ENCODE measurements at places on chromosomes 3 and 15.

GRCh38 chr15:39999538-40000200, 39.3 kb downstream of the SRP14 start:
- no peak for DNase-seq

- no peak for DNase-seq
Observed at GRCh38 chr3:88509582-88509981, 359.8 kb downstream of the C3orf38 start.

- no peak for DNase-seq
Observed at GRCh38 chr3:127717357-127718244, 44.8 kb downstream of the ABTB1 start.

- DNase-seq: no peak
Observed at GRCh38 chr3:74304424-74304823, 310.0 kb downstream of the CNTN3 start.

GRCh38 chr3:179069762-179070390, 1.7 kb downstream of the ZMAT3 start:
- no peak for DNase-seq

GRCh38 chr3:114582929-114583328, 289.1 kb downstream of the TIGIT start:
- no peak for DNase-seq

GRCh38 chr3:39426312-39426711, 19.8 kb downstream of the RPSA start:
- no peak for DNase-seq

GRCh38 chr3:52480768-52481715, 14.1 kb upstream of the STAB1 start:
- no peak for DNase-seq

GRCh38 chr3:141764986-141765385, 1.8 kb downstream of the GRK7 start:
- DNase-seq: no peak

GRCh38 chr3:139797724-139798343, 120.1 kb upstream of the NMNAT3 start:
- peak; percentile 61 for DNase-seq

GRCh38 chr15:25811481-25811906, 51.6 kb downstream of the ATP10A start:
- DNase-seq: no peak

- DNase-seq: no peak
Observed at GRCh38 chr3:104291437-104291851, 1075.3 kb upstream of the ALCAM start.

DNA sequence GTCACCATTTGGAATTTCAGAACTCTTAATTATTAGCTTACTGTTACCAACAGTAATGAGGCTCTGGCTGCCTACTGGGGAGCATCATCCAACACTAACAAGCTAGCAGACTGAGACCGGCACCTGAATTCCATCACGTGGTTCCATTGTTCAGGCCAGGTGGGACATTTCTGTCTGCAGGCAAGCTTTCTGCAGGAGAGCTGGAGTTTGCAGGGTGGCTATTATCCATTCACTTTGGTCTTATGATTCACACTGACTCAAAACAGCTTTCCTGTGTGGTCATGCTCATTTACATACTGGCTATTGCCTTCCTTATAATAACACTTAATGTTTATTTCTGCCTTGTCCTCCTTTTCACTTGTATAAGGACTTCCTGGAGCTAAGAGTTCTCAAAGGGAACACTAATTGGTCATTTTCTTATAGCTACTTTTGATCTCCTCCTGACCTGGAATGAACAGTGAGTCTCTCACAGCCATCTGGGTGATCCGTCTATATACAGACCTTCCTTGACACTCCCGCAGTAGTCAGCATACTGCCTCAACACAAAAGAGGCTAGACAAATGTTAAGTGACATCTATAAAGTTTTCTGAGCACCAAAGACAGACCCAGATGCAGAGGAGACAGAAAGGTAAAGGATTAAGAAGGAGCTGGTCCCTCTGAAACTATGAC, 695.4 kb downstream of the FHIT start:
- no peak for DNase-seq

DNA sequence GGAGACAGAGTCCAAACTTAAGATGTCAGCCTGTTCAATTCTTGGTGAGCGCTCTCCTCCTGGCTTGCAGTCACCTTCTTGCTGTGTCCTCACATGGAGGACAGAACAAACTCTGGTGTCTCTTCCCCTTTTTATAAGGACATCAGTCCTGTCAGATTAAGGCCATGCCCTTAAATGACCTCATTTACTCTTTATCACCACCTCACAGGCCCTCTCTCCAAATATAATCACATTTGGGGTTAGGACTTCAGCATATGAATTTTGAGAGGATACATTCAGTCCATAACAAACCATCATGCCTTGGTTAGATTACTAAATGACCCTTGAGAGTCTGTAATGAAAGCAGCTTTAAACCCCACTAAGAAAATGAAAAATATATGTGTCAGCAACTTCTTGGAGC, 175.2 kb downstream of the TAFA4 start:
- no peak for DNase-seq

DNA sequence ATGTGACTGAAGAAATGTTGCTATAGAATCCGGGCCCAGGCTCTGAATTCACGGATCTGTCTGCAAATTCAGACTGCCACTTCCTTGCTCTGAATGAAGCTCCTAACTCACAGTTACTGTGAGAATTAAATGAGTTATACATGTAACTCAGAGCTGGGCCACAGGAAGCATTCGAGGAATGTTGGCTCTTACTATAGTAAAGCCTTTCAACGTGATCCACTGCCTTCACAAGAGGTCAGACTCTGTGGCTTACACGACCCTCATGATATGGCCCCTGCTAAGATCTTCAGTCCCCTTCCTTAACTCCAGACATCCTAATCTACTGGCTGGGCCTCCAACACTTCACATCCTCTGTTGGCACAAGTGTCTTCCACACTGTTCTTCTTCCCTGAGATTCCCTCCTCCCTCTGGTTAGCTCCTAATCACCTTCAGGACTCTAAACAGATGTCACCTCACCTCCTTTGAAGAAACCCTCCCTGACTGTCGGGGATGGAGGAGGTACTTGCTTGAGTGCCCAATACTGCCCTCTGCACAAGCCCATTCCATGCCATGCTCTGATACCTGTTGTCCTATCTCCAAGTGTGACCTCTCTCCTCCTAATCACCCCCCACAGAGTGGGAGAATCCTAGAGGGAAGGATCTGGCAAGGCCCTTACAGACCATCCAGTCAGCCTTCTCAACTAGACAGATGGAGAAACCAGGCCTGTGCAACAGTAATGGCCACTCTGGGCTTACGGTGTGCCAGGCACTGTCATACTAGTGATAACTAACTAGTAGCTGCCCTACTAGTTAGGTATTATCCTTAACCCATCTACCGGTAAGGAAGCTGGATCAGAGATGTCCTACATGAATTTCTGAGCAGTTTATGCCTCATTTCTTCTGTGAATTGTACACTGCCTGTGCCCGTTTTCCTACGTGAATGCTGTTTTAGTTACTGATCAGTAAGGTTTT, 1.3 kb downstream of the ACTR8 start:
- DNase-seq: no peak

DNA sequence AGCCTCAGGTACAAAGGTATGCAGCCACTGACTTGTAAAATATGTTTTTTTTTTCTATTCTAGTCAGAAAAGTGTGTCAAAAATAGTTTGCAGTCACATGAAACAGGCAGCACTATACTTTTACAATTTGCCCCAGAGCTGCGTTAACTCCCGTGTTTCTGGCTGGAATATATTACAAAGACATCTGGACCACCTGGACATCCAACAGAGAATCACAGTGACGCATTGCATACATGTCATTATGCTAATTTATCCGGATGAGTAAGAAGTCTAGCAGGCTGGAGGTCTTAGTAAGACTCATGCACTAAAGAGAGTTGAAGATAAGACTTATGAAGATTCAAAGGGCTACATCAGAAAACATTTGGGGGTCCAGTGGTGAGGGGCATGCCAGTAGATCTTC, 39.2 kb upstream of the STRIT1 start:
- DNase-seq: no peak

GRCh38 chr15:82184776-82185175, 77.8 kb downstream of the EFL1 start:
- DNase-seq: no peak

- no peak for DNase-seq
Observed at GRCh38 chr3:132753946-132754345, 31.7 kb upstream of the NPHP3 start.

- DNase-seq: no peak
Observed at GRCh38 chr3:134284438-134284837, 33.8 kb upstream of the RYK start.

DNA sequence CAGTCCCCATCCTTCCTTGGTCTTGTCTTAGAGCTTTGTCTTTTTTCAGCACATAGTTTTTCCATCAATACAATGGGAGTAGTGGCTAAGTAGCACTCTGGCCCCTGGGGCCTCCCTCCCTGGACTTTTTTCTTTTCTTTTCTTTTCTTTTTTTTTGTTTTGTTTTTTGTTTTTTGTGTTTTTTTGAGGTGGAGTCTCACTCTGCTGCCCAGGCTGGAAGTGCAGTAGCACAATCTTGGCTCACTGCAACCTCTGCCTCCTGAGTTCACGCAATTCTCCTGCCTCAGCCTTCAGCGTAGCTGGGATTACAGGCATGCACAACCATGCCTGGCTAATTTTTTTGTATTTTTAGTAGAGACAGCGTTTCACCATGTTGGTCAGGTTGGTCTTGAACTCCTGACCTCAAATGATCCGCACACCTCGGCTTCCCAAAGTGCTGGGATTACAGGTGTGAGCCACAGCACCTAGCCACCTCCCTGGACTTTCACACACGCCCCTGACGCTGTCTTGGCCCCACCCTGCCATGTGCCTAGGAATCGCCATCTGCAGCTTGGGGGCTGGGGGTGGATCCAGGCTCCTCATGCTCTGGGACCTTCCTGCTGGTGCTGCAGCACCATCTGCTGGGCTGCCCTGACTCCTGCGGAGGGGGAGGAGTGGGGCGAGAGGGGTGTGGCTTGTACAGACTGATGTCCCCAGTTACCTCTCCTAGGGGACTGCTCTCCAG, 2.8 kb downstream of the C15orf39 start:
- peak; percentile 94 for DNase-seq

DNA sequence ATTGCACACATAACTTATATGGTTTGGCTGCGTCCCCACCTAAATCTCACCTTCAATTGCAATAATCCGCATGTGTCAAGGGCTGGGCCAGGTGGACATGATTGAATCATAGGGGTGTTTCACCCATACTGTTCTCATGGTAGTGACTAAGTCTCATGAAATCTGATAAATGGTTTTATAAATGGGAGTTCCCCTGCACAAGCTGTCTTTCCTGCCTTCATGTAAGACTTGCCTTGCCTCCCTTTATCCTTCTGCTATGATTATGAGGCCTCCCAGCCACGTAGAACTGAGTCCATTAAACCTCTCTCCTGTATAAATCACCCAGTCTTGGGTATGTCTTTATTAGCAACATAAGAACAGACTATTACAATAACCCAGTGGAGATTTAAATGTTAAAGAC, 653.9 kb downstream of the ROBO1 start:
- DNase-seq: no peak

GRCh38 chr15:45631776-45632175, 3.1 kb upstream of the SQOR start:
- no peak for DNase-seq

GRCh38 chr3:53238051-53238850, 17.6 kb downstream of the TKT start:
- DNase-seq: no peak

DNA sequence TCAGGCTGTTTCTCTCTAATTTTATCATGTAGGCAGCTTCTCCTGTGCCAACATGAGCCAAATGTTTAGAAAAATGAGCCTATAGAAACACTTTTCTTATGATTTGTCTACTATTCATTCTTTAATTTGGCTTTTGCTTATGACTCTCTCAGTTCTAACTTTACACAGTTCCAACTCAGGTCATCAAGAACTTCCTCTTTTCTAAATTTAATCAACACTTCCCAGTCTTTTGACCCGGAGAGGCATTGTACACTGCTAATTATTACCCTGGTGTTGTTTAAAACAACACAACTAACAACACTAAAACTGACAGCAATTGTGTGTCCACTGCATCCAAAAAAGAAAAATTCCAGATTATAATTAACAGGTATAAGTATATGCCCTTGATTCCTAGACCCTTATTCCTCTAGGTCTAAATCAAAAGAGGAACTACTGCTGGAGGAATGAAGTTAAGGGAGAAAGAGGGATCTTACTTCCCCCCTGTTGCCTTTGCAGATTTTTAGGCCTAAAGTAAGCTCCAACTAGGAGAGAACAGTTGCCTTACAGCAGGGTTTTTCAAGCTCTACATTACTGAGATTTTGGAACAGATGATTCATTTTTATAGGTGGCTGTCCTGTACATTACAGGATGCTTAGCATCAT, 332.2 kb upstream of the GOLIM4 start:
- DNase-seq: no peak

DNA sequence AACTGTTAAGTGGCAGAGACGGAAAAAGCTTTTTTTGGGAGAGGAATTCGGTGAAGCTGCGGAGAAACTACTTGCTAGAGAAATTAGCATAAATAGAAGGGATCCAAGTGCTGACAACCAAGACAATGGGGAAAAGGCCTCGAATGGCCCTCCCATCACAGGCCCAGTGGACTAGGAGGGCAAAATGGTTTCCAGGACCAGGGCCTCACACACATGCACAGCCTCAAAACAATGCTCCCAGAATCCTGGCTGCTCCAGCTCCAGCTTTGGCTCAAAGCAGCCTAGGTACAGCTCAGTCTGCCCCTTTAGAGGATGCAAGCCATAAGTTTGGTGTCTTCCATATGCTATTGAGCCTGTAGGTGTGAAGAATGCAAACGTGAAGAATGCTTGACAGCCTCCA, 388.2 kb downstream of the OTOL1 start:
- DNase-seq: no peak

DNA sequence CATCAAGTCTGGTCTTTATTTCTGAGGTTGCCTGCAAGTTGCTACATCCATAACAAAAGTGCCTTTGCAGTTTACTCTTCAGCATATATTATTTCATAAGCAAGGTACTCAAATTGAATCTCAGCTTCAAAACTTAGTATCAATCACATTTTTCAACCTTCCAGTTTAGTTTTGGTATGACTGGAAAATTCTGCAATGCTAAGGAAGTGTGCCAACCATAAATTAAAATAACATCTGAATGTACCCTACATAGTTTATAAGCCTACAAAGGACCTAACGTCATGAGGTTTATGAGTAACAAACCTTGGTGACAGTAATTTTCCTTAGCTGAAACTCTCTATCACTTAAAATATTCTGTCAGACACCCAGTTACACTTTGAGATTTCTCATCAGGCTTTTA, 62.8 kb downstream of the THBS1 start:
- DNase-seq: no peak

DNA sequence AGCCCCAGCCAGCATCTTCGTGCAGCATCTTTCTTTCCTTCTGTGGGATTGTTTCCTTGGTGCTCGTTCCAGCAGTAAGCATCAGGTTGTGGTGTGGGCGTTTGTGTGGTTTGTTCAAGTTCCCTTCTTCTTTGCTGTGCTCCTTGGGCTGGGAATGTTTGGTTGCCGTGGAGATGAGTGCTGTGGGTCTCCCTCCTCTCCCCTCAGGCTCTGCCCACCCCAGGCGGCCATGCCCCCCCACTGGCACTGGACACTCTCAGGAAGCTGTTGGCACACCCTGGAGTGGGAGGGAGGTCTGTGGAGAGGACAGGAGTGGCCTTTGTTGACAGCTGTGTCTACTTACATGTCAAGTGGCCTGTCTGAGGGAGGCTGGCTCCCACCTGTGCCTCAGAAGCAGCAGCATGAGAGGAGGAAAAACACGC, 46.5 kb upstream of the SACM1L start:
- no peak for DNase-seq

- no peak for DNase-seq
Observed at GRCh38 chr3:18284716-18285115, 140.4 kb downstream of the SATB1 start.

GRCh38 chr3:32616267-32616962, 45.8 kb upstream of the DYNC1LI1 start:
- no peak for DNase-seq

- no peak for DNase-seq
Observed at GRCh38 chr3:39531665-39532064, 64.2 kb downstream of the MOBP start.

Measured in Caco-2 (cell line).